ENCODE measurements at places on chromosomes 7 and 10.

- DNase-seq = no peak
Observed at GRCh38 chr10:90289037-90289436, 568.8 kb downstream of the HTR7 start.

DNA sequence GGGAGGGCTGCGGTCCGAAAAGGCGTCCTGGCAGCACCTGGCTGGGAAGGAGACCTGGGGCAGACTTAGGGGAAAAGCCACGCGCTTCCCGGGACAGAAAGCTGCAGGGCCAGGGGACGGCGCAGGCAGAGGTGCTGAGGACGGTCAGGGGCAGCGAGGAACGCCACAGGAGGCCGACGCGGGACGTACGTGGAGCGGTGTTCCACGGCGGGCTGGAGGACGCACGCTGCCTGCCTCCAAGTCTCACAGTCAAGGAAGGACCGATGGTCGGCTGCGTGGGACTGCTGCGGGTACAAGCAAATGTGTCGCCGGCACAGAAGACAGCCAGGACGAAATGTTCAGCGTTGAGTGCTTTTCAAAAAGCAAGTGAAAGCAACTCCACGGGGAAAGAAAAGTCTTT, 245.2 kb downstream of the ELFN1 start:
- DNase-seq = no peak

GRCh38 chr10:95531058-95531809, 29.9 kb downstream of the SORBS1 start:
- no peak for DNase-seq

DNA sequence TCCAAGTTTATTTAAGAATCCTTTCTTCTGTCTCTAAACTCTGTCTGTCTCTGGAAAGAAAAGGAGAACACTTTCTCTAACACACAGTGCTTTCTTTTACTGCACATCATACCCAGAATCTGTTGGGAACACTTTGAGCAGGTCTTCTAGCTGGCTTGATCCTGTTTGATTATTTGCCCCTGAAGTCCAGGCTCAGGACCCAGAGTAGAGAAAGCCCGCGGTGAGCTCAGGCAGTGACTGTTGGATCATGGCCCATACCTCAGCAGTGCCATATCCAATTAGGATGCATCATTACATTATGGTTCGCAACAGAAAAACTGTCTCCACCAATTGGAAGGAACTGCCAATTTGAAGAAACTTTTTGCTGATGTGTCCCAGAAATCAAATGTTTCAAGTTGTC, 51.4 kb downstream of the ATOH7 start:
- DNase-seq = no peak

DNA sequence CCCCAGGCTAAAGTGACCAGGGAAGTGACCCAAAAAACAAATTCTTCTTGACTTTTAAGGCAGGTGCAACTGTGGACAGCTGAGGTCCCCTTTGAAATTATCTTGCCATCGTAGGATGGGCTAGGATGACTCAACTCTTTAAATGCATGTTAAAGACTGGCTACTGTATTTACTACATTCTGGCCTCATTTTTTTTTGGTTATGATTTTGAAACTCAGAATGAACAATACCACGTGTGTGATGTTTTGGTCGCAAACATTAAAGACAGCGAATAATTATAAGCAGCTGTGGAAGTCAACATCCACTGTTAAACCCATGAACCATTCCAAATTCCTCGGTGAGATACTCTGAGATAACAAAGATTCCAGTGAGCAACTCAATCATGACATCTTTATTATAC, 1.2 kb upstream of the SLC13A4 start:
- no peak for DNase-seq

- no peak for DNase-seq
Observed at GRCh38 chr7:87342231-87342630, 3.2 kb upstream of the CROT start.

- DNase-seq = no peak
Observed at GRCh38 chr7:25807086-25807611, 344.8 kb upstream of the NFE2L3 start.

GRCh38 chr10:102287538-102287937, 42.2 kb downstream of the GBF1 start:
- DNase-seq = no peak

DNA sequence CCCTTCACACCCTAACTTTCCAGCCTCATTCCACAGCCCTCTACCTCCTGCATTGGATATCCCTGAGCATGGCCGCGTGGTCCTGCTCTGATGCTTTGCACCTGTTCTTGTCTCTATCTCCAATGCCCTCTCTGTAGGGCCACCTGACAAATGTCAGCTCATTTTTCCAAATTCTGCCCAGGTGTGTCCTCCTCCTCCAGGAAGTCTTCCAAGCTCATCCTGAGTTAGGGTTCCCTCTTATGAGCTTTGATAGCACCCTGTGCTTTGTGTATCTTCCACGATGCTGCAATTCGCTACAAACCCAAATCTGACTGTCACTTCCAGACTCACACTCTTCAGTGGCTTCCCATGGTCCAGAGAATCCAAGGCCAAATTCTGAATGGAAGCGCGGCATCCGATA, 14.7 kb upstream of the SLC35B4 start:
- no peak for DNase-seq

GRCh38 chr7:116310141-116310540, 99.8 kb downstream of the TES start:
- no peak for DNase-seq

- DNase-seq = no peak
Observed at GRCh38 chr10:5334196-5334880, 30.4 kb upstream of the UCN3 start.

- DNase-seq = no peak
Observed at GRCh38 chr10:74957285-74957961, 131.0 kb downstream of the KAT6B start.

DNA sequence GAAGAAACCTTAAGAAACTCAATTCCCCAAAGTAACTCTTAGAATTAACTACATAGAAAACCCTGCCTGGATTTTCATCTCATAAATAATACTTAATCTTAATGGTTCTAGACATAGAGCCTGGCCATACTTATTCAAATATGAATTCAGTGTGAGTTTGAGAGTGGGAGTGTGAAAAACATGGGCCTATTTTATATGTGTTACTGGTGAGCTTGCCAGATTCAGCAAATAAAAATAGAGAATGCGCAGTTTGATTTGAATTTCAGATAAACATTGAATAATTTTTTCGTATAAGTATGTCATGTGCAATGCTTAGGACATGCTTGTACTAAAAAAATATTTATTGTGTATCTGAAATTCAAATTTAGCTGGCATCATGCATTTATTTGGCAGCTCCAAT, 473.9 kb upstream of the FZD8 start:
- DNase-seq = no peak
